Stimulated activated CD8-positive, alpha-beta memory T cell treated with anti-CD3 and anti-CD28 coated beads, Interleukin-4, amount 100 ng/mL, for 48 hours (primary cell): ENCODE measurements at places on chromosomes 1 and 21.
A peak's percentile ranks its signal among the peaks of the same experiment; 100 is the strongest.

DNA sequence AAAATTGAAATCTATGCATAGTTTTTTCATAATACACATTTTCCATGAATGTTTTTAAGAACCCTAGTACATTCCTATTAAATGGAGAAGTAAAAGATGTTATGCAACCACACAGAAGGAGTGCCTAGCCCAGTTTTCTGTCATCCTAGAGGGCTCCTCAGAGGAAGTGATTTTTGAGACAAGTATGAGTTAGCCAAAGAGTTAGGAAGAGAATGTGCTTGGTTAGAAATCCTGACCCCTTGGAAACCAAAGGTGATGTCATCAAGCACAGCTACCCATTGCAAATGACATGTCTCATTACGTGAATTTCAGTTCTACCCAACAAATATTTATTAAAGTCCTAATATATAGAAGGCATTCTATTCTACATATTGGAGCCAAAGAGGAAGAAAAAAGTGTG lies 88.9 kb upstream of the TNFSF4 start:
- DNase-seq = no peak

GRCh38 chr1:116508984-116509980 lies 61.5 kb downstream of the CD58 start:
- peak; percentile 62 for DNase-seq

DNA sequence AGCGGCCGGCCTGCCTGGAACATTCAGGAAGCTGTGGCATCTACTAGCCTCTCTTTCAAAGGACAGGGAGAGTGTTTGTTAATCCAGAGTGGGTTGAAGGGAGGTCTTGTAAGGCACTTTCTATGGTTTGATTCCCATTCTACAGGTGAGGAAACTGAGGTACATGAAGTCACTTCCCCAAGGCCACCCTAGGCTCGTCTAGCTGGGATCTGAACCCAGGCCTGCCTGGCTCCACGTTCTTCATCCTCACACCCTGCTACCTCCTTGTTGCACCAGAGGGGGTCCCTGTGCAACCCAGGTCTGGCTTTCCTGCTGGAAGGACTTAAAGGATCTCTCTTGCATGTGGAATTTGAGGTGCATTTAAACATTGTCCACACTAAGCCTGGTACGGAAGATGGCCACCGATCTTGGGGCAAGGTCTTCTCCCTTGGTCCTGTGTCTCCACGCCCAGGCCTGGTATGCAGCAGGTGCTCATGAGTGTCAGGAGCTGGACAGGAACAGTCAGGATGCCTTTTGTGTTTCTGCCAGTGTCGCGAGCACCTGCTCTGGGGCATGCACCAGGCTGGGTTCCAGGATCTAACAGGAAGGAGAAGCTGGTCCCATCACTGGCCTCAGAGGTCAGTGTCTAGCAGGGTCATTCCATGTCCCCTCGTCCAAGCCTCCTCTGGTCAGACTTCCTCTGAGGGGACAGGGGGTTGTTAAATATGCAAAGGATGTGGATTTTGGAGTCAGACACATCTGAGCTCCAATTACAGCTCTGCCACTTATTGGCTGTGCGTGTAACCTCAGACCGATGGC lies 103.2 kb upstream of the RUNX3 start:
- DNase-seq = no peak

GRCh38 chr1:39901464-39901713 lies 328 bp downstream of the MYCL start:
- peak; percentile 42 for DNase-seq

- DNase-seq = no peak
These were observed 51.9 kb upstream of the FMOD start for GRCh38 chr1:203402629-203403337.

- no peak for DNase-seq
These were observed 49.0 kb downstream of the JAK1 start for GRCh38 chr1:64917328-64917861.

- no peak for DNase-seq
These were observed 5.3 kb downstream of the C1orf174 start for GRCh38 chr1:3894626-3895278.

GRCh38 chr21:45551316-45551715 lies 9.1 kb upstream of the SLC19A1 start:
- DNase-seq = no peak

DNA sequence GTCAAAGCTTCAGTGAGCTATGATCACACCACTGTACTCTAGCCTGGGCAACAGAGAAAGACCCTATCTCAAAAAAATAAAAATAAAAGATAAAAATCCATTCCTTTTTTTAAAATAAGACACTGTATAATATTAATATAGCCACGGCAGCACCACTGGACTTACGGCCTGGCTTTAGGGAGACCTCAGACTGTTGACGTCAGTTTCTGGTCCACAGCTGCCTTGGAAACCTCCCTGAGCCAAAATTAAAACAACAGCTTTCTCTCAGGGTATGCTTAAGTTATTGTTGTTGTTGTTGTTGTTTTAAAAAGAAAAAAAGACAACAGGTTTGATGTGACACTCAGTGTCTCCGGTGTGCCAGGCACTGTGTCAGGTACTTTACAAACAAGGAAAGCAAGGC lies 42.0 kb downstream of the CAPZB start:
- DNase-seq = no peak

DNA sequence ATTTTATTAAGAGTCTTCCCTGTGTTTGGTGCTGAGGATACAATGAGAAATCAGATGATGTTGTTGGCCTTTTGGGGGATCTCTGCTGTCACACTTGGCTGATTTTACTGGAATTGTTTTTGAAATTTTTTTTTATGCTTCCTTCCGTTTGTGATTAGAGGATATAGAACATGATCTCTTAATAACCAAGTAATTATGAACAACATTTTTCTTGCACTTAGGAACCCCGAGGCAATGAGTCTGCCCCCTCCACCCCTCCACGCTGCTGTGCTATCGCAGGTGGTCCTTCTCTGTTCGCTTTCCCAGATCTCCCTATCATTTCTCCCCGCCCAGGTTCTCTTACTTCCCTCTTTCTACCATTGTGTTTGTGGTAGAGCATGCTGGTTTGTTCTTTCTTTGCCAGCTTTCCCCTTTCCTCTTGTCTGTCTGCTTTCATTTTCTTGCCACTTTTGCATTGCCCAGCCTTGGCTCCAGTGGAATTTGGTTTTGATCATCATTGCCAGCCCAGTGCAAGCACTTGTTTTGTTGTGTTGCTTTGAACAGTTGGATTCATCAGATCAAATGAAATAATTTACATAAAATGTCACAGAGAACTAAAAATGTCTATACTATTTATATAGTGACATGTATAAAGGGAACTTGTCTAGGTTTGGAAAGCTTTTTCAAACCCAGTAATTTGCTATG lies 73.1 kb upstream of the SCCPDH start:
- no peak for DNase-seq

GRCh38 chr1:207205614-207206061 lies 101.6 kb downstream of the C4BPA start:
- no peak for DNase-seq

DNA sequence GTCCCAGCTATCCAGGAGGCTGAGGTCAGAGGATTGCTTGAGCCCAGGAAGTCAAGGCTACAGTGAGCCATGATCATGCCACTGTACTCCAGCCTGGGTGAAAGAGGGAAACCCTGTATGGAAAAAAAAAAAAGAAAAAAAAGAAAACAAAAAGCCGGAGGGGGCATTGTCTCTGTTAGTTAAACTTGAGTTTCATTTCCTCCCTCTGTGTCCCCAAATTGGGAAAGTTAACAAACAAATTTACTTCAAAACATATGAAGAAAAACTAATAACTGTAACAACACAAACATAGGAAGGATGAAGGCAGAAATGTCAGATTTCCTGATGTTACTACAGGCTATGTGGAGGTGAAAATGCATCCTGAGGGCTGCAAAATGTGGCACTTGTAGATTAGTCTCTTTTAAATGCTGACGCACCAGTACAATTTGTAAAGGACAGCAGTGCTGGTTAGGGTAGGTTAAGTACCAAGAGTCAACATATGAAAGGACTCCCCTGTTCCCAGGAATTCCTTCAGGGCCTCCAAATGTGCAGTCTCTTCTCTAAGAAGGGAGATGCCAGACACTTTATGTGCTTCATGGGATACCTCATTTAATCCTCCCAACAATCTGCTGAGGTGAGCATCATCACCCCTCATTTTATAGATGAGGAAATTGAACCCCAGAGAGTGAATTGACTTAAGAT lies 52.9 kb downstream of the DEGS1 start:
- DNase-seq = no peak

DNA sequence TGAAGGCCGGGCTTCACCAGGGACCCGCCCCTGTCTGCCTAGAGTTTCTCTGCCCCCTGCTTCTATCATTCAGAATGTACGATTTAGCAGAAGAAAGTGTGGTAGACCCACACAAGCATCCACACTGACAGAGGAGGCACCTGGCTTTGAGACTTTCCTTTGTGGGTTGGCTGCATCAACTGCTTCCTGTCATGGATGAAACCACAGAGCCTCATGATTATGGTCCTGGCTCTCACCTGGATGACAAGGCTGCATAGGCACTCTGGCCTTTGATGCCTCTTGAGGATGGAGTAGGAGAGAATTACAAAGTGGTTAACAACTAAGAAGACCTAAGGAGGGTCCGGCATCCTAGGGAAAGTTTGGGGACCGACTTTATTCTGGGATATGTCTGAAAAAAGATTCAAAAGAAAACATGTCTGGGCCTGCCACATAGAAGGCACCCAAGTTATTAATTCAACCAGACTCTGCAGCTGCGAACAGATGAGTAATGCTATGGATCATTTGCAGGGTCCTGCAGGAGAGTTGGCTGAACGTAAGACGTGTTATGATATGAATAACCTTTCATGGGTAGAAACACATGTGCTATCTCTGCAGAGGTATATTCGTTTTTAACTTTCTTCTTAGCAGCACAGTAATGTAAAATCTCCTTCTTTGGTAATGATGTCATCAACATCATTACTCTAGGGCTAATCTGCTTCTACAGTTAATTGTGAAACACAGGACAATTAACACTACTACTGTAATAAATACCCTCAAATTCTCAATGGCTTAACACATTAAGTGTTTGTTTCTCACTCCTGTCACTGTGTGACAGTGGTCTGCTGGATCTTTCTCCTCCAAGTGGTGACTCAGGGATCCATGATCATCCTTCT lies 136.2 kb downstream of the SLC35F3 start:
- DNase-seq = no peak

GRCh38 chr1:26758358-26758757 lies 29.4 kb upstream of the PIGV start:
- no peak for DNase-seq

GRCh38 chr1:176852124-176852523 lies 312.4 kb downstream of the ASTN1 start:
- DNase-seq = no peak

- no peak for DNase-seq
These were observed 59.7 kb upstream of the RAVER2 start for GRCh38 chr1:64685217-64685616.

DNA sequence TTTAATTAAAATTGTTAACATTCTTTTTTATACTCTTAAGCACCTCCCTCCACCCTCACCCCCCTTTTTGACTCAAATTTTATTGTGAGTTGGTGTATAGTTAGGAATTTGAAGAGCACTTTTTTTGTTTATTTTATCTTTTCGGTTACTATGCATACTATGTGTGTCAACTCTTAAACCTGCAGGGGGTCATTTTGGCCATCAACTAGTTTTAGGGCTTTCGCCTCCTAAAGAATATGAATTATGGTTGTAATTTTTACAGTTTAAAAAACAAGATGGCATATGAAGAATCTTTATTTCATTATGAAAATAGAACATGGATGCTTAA lies 9.7 kb downstream of the BACH1 start:
- no peak for DNase-seq

GRCh38 chr1:37475380-37476086 lies 1.2 kb downstream of the ZC3H12A start:
- no peak for DNase-seq

DNA sequence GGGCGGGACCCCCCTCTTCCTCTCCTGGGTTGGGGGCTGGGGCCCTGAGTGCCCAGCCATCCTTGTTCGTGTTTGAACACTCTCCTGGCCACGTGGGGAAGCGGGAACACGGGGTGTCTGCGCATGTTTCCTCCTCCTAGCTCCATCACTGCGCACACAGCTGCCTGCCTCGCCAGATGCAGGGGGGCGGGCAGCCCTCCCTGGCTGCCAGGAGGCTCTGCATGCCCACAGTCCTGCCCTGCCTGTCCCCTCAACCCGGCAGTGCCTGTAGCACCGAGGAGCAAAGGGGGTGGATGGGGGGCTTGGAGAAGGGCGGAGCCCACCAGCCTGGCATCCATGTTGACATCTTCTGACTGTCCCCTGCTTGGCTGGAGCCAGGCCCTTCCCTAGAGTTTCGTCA lies 1.8 kb upstream of the SLC25A34 start:
- no peak for DNase-seq

DNA sequence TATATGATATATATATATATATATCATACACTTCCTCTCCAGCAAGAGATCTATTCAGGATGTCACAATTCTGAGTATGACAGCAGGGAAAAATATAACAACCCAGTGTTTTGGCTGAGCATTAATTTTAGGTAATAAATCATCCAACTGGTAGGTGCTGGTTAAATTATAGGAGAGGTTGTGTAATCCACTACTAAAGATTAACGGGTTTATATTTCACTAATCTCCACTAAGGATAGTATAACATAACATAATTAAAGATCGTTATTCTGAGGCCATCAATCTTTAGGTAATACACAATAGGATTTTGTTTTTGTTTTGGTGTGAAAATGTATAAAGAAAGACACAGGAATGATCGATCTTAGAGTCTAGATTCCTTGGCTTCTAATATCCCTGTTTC lies 102.2 kb downstream of the COQ8A start:
- no peak for DNase-seq

DNA sequence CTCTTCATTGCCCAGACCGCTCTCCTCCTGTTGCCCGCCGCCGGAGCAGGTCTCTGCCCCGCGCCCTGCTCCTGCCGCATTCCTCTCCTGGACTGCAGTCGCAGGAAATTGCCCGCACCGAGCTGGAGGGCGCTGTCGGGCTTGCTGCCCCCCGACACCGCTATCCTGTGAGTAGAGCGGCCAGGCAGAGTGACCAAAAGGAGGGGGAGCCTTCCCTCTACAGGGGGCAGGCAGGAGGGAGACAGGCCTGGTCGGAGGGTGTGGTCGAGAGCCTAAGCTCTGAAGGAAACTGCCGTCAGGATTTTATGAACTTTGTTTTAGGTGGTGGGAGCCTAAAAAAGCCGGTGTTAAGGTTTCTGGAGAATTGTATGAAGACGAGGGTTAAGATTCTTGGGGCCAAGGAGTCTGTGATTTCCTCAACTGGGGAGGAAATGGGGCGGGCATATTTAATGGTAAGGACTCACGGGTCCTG lies 517 bp downstream of the LRIG2 start:
- DNase-seq = no peak

DNA sequence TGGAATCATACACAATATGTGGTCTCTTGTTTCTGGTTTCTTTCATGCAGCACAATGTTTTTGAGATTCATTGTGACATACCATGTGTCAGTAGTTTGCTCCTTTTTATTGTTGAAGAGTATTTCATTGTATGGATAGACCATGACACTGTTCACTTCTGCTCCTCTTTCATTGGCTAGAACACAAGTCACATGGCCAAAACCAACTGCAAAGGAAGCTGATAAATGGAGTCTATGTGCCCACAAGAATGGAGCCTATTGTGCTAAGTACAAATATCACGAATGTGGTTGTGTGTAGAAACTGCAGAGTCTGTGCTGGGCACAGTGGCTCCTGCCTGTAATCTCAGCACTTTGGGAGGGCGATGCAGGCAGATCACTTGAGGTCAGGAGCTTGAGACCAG lies 28.6 kb upstream of the FNBP1L start:
- no peak for DNase-seq
